Caco-2 (cell line): ENCODE measurements at places on chromosomes 2 and 18.

DNA sequence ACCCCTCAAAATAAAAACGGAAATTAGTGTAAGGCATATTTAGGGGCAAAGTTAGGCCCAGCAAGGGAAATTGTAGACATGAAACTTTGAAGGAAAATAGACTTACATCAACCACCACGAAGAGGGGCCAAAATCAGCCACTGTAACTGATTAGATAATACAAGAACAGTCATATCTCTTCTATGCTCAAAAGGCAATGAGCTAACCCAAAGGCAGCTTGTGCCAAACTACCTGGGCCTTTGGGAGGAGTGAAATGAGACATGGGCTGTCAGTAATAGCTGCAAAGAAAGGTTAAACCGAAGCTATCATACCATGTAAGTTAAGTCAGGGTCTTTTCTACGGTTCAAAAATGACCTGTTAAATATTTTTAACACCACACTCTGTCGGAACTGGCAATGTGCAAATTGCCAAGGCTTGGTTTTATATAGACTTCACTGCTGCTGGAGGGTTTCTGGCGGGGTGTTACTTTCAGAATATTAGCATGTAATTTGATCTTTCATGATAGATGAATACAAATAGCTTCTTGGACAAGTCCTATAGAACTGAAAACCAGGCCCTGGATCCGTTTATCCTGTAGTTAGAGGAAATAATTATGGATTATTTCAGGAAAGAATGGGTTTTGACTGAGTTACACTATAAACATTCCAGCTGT, 69.6 kb downstream of the ACVR1 start:
- H3K4me1 ChIP-seq, result no peaks in the 10 kb centered on the region
- DNase-seq, result no peak
- H3K36me3 ChIP-seq, result no peaks in the 10 kb centered on the region
- H3K4me3 ChIP-seq, result no peak overlapping the region
- no peaks in the 10 kb centered on the region for H3K27me3 ChIP-seq
- no peak overlapping the region for H3K27ac ChIP-seq

- no peak overlapping the region for H3K27ac ChIP-seq
- H3K27me3 ChIP-seq, result no peaks in the 10 kb centered on the region; the same call in 1 of the 2 replicates
- no peaks in the 10 kb centered on the region for H3K4me1 ChIP-seq
Measured at GRCh38 chr2:102385522-102385921, 29.9 kb downstream of the IL18R1 start.

GRCh38 chr2:221097949-221098348, 474.2 kb downstream of the EPHA4 start:
- no peaks in the 10 kb centered on the region for H3K4me1 ChIP-seq
- H3K36me3 ChIP-seq, result no peaks in the 10 kb centered on the region
- no peaks in the 10 kb centered on the region for H3K27me3 ChIP-seq
- H3K4me3 ChIP-seq, result no peak overlapping the region
- H3K27ac ChIP-seq, result no peak overlapping the region

DNA sequence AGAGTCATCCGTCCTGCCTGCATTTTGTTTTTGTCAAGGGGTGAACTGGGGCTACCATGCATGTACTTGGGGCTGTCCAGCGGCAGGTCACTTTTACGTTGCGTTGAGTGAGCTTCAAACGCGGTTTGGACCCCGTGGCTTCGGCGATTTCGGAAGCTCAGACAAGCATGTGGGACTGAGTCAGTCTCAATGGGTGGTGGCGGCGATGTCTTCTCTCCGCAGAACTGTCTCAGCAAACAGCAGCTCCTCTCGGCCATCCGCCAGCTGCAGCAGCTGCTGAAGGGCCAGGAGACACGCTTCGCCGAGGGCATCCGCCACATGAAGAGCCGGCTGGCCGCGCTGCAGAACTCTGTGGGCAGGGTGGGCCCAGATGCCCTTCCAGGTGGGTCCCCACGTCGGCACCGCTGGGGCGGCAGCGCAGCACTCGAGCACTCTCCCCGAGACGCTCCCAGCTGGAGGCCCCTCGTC, 21.3 kb downstream of the FBLN7 start:
- H3K4me3 ChIP-seq, result no peak overlapping the region
- H3K27me3 ChIP-seq, result no peaks in the 10 kb centered on the region; the same call in 1 of the 2 replicates
- no peaks in the 10 kb centered on the region for H3K36me3 ChIP-seq
- no peak for DNase-seq
- no peaks in the 10 kb centered on the region for H3K4me1 ChIP-seq

DNA sequence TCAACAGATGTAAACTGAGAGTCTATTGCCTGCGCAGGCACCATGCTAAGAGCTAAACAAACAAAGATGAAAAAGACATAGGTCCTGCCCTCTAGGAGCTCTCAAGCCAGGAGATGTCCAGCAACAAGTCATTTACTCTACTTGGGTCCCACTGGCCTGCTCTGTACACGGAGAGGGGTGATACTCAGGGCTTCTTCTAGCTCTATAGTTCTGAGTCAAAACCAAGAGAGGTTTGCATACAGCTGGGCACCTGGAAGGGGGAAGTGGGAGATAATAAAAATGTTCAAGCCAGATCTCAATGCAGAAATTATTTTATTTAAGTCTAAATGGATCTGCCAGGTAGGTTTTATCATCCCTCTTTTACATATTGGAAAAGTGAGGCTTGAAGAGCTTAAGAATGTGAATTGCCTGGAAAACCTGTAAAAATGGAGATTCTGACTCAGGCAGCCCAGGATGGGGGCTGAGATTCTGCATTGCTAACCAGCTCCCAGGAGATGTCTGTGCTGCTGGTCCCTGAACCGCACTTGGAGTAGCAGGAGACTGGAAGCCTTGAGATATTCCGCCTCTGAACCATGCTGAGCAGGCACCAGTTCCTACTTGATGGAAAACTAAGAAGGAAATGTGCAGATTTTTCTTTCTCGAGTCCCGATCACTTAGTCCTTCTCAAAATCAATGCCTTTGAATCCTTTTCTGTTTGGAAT, 201.1 kb downstream of the PRKCE start:
- no peak overlapping the region for H3K4me3 ChIP-seq
- no peak for DNase-seq
- no peaks in the 10 kb centered on the region for H3K36me3 ChIP-seq
- H3K27ac ChIP-seq, result no peak overlapping the region

- no peaks in the 10 kb centered on the region for H3K36me3 ChIP-seq
- H3K27ac ChIP-seq, result no peak overlapping the region
- DNase-seq, result no peak
- no peaks in the 10 kb centered on the region for H3K27me3 ChIP-seq
Measured at GRCh38 chr18:52152036-52152435, 188.0 kb upstream of the DCC start.

- DNase-seq, result no peak
- no peak overlapping the region for H3K27ac ChIP-seq
- H3K27me3 ChIP-seq, result no peaks in the 10 kb centered on the region
- no peaks in the 10 kb centered on the region for H3K4me1 ChIP-seq
- H3K4me3 ChIP-seq, result no peak overlapping the region
Measured at GRCh38 chr2:236657801-236658200, 88.2 kb downstream of the ACKR3 start.

DNA sequence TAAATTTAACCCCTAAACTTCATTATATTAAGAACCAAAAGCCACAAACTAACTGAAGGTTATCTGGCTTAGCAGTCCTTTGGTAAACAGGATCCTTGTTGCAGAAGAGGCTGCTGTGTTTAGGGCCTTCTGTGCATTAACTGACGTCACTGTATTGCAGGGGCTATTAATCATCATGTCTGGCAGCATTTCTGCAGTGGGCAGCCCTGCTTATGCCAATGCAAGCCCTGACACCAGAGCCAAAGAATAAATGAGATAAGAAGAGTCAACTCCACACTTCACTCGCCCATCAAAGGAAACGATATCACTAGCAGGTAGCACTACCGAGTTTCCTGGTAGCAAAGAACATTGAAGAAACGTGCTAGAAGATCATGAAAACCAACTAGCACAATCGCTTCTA, 110.6 kb downstream of the PLEKHM3 start:
- peaks cover 26% of the 10 kb centered on the region for H3K4me1 ChIP-seq
- no peaks in the 10 kb centered on the region for H3K36me3 ChIP-seq
- H3K27me3 ChIP-seq, result no peaks in the 10 kb centered on the region

- DNase-seq, result no peak
- H3K36me3 ChIP-seq, result no peaks in the 10 kb centered on the region
- no peaks in the 10 kb centered on the region for H3K27me3 ChIP-seq
- no peak overlapping the region for H3K27ac ChIP-seq
Measured at GRCh38 chr2:226413498-226414130, 386.0 kb downstream of the IRS1 start.

DNA sequence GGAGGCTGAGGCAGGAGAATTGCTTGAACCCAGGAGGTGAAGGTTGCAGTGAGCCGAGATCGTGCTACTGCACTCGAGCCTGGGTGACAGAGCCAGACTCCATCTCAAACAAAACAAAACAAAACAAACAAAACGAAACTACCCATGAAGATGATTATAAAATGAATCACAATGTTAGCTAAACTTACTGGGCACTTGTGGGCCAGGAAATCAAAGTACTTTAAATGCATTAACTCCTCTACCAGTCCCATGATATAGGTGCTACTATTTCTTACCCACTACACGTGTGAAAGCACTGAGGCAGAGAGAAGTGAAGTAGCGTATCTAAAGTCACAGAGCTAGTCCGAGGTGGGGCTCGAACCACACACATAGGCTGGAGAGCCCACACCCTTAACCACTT, 53.6 kb downstream of the POLE4 start:
- no peaks in the 10 kb centered on the region for H3K27me3 ChIP-seq
- no peaks in the 10 kb centered on the region for H3K36me3 ChIP-seq
- no peak overlapping the region for H3K27ac ChIP-seq

- no peaks in the 10 kb centered on the region for H3K36me3 ChIP-seq
- no peaks in the 10 kb centered on the region for H3K27me3 ChIP-seq
- no peak for DNase-seq
Measured at GRCh38 chr2:611519-611918, 65.7 kb downstream of the TMEM18 start.

DNA sequence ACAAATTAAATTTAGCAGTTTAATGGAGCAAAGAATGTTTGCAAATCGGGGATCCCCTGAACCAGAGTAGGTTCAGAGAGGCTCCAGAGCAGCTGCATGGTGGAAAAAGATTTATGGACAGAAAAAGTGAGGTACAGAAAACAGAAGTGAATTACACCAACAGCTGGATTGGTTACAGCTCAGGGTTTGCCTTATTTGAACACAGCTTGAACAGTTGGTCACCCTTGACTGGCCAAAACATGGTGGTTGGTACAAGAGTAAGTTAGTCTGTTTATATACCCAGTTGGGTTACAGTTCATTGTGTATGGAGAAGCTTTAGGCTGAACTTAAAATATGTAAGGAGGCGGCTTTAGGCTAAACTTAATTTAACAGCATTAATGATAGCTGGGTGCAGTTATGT, 5.4 kb upstream of the CDCA7 start:
- no peak overlapping the region for H3K27ac ChIP-seq
- H3K4me3 ChIP-seq, result no peak overlapping the region
- H3K4me1 ChIP-seq, result peaks cover 22% of the 10 kb centered on the region

DNA sequence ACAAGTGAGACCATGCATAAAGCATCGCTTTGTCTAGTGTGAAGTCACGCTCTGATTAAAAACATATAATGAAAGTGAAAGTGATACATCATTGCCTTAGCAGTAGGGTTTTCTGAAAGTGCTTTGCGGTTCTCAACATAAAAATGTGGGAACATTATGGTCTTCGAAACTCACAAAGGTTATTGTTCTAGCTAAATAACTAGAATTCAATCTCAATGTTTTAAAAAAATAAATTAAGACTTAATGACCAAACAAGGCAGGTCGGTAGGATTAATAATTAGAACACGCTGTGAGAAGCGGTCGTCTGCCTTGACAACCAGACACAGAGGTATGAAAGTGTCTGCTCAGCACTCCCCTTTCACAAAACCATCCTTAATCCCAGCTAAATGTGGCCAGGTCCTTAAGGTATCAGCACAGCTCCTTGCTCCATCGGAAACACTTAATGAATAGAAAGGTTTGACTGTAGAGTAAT, 42.2 kb downstream of the KLHL14 start:
- DNase-seq, result no peak
- no peaks in the 10 kb centered on the region for H3K36me3 ChIP-seq
- H3K4me3 ChIP-seq, result no peak overlapping the region
- no peaks in the 10 kb centered on the region for H3K27me3 ChIP-seq
- H3K27ac ChIP-seq, result no peak overlapping the region
- no peaks in the 10 kb centered on the region for H3K4me1 ChIP-seq

DNA sequence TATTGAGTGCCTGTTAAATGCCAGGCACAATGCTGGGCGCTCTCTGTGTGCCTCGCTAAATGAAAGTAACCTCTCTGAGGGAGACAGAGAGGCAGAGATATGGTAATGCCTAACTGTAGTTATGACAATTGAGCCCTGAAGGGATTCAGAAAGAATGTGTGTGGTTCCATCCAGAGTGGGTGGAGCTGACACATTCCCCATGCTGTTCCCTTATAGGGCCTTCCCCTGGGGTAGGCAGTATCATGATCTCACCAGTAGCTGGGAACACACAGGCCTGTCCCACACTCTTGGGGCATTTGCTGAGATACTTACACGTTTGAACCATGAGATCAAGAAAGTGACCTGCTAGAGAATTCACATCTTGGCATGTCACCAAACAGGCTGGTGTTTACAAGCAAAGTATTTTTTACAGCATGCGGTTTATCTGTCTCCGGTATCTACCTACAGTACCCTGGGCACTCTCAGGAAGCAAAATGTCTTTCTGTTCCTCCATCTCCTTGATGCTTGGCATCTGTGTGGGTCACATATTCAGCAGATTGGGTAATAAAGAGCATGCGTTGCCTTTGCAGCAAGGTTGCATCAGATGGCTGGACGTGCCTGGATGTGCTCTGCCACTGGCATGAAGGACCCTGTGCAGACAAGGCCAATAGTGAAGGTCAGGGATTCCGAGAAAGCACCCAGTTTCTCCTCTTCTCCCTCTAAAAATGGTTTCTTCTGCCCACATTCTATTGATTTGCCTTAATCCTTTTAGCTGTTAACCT, 9.4 kb downstream of the CTIF start:
- H3K27ac ChIP-seq, result peak overlapping the region; percentile 66
- no peaks in the 10 kb centered on the region for H3K27me3 ChIP-seq
- no peak overlapping the region for H3K4me3 ChIP-seq
- peak; percentile 46 for DNase-seq

DNA sequence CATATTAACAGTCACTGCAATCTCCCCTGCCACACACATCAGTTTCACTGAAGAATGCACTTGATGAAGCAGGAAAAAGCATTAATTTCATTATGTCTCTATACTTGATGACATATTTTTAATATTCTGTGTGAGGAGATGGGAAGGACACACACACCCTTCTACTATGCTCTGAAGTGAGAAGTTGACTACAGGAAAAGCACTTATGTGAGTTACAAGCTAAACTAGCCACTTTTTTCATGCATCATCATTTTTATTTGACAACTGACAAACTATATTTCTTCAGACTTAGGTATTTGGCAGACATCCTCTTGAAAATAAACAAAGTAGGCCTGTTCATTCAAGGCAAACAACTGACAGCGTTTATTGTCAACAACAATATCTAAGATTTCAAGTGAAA, 150.4 kb upstream of the ID2 start:
- H3K4me3 ChIP-seq, result no peak overlapping the region
- H3K4me1 ChIP-seq, result peaks cover 22% of the 10 kb centered on the region
- DNase-seq, result no peak
- H3K27ac ChIP-seq, result no peak overlapping the region
- H3K27me3 ChIP-seq, result no peaks in the 10 kb centered on the region

DNA sequence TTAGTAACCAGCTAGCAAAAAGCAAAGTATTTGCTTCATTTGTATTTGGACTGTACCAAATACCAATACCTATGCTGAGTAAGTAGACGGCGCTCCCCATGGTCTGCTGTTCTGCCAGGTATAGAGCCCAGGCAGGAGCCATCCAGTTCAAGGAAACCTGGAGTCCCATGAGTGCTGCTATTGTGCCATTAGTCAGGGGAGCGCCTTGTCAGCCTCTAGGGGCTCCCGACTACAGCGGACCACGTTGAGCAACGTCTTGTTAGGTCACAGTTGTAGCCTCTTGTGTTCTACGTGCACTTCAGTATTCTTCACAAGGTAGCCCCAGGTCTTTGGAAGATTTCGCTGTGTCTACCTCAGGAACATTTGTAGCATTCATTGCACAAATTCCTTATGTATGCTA, 21.6 kb upstream of the SLC9A2 start:
- no peak for DNase-seq
- no peak overlapping the region for H3K4me3 ChIP-seq
- no peaks in the 10 kb centered on the region for H3K36me3 ChIP-seq
- H3K27ac ChIP-seq, result no peak overlapping the region
- H3K4me1 ChIP-seq, result peaks cover 22% of the 10 kb centered on the region
